H54 (cell line): ENCODE measurements at places on chromosomes 12 and 14.

DNA sequence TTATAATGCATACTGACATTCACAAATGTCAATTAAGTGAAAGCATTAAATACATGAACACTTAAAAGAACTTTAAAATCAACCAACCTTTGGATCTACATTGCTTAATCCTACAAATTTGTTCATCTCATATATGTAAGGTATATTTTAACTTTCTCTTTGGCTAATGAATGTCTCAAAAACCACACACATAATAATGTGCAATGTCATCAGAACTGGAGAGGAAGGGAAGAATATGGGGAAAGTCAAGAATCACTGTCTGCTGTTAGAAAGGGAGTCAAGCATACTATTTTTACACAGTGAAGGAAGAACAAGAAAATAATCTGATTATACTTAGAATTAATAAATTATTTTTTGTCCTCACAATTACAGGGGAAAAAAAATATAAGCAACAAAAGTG is 4.9 kb downstream of the GMFB start:
- DNase-seq, result no peak

- no peak for DNase-seq
These were observed 47.7 kb upstream of the ANP32D start for GRCh38 chr12:48424644-48425043.

DNA sequence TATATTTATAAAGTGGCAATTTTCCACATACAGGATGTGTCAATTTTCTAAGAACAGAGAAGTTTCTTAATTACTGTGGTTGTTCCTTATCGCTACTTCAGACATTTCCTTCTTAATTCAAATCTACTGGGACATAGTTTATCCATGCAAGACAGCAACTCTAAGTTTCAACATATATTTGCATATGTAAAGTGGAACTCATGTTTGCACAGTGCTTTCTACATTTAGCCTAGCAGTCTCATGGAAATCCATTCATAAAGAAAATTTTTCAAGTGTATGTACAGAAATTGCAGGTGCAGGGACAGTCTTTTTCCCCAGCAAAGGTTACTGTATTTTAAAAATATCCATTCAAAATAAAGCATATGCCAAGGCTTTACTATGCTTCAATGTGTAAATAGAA is 956.7 kb upstream of the SEL1L start:
- no peak for DNase-seq

DNA sequence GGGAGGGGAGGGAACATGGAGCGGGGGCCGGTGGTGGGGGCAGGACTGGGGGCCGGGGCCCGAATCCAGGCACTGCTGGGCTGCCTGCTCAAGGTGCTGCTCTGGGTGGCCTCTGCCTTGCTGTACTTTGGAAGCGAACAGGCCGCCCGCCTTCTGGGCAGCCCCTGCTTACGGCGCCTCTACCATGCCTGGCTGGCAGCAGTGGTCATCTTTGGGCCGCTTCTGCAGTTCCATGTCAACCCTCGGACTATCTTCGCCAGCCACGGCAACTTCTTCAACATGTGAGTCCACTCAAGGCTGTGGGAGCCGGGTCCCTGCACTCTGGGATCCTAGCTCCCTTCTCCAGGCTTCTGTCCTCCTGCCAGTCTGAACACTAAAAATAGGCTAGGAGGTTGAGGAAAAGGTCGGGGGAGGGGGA is 1.1 kb downstream of the FITM1 start:
- DNase-seq, result no peak

- DNase-seq, result no peak
These were observed 184.7 kb upstream of the DCN start for GRCh38 chr12:91367234-91367849.

DNA sequence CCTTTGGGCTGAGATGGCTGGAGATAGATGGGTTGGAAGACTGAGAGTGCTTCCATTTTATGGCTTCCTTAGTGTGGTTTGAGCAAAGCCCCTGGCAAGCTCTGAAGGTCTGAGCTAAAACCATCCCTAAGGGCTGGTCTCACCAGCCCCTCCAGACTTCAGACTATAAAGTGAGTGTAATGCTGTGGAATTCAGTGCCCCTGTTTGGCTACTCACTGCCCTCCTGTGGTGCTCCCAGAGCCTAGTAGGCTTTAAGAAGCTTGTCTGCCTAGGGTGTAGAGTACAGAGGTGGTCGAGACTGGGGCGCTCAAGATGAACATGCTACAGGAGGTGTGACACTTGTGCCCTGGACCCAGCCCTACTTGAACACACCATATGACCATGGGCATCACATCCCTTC is 246.7 kb upstream of the FKBP4 start:
- DNase-seq, result no peak

GRCh38 chr14:93033983-93034670 is 81.6 kb downstream of the ITPK1 start:
- DNase-seq, result no peak

DNA sequence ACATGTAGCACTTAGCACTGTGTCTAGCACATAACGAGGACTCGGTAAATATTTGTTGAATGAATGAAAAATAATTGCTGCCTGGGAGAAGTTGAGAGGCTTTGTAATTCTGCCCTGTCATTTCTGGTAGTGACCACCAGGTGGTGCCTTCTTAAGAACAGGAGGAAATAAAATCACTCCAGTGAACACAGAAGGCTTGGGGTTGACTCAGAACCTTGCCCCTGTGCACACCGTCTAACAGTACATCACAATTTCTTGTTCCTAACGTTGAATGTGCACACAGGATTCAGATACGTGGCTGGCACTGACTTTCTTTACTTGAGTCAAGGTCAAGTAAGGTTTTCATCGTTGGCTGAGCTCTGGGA is 91.8 kb downstream of the RGS6 start:
- peak; percentile 7 for DNase-seq

- no peak for DNase-seq
These were observed 57.6 kb upstream of the ATP2B1 start for GRCh38 chr12:89765959-89766824.

DNA sequence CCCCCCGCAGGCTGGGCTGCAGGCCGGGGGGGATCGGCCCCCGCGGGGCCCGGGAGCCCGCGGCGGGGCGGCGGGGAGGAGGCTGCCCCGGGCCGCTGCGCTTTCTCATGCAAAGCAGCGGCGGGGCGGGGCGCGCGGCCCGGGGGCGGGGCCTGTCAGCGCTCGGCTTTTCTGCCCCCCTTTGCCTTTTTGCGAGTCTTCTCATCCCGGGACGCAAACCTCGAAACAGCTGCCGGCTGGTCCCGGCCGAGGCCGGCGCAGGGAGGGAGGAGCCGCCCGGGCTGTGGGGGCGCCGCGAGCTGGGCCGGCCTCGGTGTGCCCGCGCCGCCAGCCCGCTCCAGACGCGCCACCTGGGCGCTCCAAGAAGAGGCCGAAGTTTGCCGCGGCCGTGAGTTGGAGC is at the start of gene FZD10:
Gene FZD10 (plus strand): TSS at position 198 of the 400 bp plus-strand sequence. CDS start 479 bp downstream, outside the sequence.
- DNase-seq, result no peak

DNA sequence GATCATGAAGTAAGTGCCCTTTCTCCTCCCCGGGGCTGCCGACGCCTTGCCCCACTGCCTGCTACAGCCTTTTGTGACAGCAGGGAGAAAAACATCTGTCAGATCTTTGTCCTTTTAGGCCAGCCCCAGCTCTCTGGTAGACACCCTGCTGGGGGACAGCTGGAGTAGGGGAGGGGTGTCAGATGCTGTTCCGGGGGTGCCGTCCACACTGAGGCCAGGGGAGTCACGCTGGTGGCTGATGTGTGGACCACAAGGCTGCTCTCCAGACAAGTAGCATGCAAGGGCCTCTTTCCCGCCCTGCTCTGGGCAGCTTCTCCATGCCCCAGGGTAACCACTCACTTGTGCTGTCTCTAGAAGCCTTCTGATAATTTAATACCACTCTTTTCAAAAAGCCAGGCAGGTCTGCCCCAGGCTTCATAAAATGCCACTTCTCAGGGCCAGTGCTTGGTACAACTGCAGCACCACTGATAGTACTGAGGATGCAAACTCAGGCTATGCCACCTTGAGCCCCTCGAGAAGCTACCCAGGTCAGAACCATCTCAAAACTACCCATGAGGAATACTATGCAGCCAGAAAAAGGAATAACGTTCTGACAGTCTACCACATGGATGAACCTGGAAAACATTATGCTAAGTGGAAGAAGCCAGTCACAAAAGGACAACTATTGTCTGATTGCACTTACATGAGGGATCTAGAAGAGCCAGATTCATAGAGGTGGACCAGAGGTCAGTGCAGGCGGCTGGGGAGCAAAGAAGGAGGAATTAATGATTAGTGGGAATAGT is 66.0 kb upstream of the RIN3 start:
- no peak for DNase-seq

- DNase-seq, result no peak
These were observed 9.1 kb upstream of the MGAT4C start for GRCh38 chr12:86265329-86265695.

DNA sequence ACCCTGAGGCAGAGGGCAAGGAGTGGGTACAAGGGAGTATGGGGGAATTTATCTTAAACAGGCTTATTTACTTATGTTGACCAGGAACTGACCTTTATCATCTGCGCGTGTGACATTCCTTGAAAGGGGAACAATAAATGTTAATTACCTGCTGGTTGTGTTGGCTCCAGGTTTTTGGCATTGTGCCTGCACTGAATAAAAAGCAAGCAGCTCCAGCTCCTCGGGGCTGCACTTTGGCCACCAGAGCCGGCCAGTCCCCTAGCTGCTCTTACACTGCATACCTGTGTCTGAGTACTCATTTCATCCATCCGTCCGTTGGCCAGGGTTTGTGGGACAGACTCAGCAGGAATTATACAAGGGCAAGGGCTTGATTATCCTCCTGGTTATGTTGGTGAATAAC is 68.8 kb upstream of the GTF2A1 start:
- no peak for DNase-seq

DNA sequence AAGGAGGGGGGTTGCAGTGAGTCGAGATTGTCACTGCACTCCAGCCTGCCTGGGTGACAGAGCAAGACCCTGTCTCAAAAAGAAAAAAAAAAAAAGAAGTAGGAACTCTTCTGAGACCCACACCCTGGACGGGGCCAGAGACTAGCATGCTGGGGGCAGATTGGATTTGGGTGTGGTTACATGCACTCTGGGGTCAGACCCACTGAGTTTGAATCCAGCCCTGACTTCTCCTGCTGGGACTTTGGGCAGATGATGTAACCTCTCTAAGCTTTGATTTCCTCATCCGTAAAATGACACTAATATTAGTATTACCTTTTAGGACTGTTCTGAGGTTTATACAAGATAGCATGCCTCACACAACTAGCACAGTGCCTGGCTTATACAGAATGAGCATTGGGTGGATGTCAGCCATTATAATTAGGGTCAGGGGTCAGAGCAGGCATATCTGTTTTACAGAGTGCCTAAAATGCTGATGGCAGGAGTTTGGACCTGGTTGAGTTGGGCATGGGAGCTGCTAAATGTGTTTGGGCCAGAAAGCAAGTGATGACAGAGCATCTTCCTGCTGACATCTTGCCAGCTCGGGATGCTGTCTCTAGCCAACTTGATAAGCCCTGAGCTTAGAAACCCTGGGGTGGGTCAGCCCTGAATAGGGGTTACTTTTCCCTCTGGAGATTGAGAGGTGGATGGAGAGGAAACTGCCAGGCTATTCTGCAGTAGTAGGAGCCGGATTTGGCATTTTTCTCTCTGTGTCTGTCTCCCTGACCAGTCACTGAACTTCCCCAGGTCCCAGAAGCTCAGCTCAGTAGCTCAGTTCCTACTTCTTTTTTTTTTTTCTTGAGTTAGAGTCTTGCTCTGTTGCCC is 15.5 kb downstream of the TPCN1 start:
- no peak for DNase-seq

- no peak for DNase-seq
These were observed 870.6 kb downstream of the NRXN3 start for GRCh38 chr14:79040790-79041189.

- no peak for DNase-seq
These were observed 11.5 kb upstream of the KCNK13 start for GRCh38 chr14:90050271-90050670.

GRCh38 chr14:39628087-39628486 is 195.9 kb upstream of the FBXO33 start:
- no peak for DNase-seq

- DNase-seq, result no peak
These were observed 49.2 kb upstream of the PNMA1 start for GRCh38 chr14:73763396-73763795.

DNA sequence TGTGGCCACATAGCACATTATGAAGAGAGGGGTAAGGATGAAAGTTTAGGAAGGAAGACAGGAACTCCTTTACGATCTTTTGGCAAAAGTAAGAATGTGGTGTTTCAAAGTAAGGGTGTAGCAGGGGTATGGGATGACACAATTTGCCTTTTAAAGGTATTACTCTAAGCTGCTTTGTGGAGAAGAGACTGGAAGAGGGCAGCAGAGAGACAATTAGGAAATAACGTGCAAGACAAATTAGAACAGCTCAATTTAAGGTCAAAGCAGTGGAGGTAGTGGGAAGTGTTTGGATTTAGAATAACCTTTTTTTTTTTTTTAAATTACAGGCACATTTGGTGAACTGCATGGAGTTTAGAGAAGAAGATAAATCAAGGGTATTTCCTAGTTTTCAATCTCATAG is 342.6 kb downstream of the NOVA1 start:
- DNase-seq, result no peak

DNA sequence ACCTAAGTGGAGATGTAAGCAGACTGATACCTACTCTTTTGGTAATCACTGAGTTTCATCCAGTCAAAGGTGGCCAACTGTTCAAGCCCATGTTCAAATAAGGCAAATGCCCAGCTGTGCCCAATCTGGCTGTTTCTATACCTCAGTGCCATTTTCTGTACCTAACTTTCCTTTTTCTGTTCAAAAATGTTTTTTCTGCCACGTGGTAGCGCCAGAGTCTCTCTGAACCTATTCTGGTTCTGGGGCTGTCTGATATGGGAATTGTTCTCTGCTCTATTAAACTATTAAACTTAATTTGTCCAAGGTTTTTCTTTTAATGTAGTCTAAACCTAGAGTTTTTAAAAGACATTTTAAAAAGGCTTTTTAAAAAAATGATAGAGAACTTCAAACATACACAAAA is 391.2 kb downstream of the NOVA1 start:
- DNase-seq, result no peak

GRCh38 chr14:67426983-67427606 is 15.1 kb upstream of the PLEK2 start:
- peak; percentile 61 for DNase-seq

DNA sequence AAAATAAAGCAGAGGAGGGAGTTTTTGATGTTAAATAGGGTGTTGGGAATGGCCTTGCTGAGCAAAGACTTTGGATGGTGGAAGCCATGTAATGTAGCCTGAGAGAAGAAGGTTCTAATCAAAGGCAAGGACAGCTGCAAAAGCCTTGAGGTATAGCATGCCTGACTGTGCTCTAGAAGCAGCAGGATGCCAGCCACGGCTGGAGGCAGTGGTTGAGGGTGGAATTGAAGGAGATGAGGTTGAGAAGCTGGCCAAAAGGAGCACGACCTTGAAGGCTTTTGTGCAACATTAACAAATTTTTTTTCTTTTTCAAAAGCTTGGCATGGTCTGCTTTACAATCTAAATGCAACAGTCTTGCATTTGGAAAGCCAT is 42.3 kb upstream of the CSRP2 start:
- DNase-seq, result no peak

GRCh38 chr12:2117541-2117940 is 64.8 kb downstream of the CACNA1C start:
- no peak for DNase-seq

DNA sequence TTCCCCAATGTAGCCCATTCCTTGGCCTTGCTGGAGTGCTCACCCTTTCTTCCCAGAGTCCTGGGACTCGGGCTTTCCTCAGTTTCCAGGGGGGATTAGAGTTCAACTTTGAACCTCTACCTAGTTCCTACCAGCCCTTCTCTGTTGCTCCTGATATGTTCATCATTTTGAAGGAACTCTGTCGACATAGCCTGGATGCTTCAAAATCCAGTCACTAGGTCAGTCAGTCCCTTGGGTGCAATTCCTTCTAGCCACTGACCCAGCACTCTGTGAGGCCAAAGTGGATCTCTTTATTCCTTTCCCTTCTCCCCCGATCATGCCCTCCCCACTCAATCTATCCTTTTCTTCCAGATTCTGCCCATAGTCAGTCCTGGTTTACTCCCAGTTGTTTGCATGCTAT is 72.3 kb upstream of the TMCC3 start:
- DNase-seq, result no peak
